HFFc6 (cell line): ENCODE measurements at places on chromosomes 12 and 14. TPM values are rescaled to one million over a fixed set of nuclear protein-coding genes. Genes with fewer than 3 reads are reported as not detected.
A peak's percentile ranks its signal among the peaks of the same experiment; 100 is the strongest.

DNA sequence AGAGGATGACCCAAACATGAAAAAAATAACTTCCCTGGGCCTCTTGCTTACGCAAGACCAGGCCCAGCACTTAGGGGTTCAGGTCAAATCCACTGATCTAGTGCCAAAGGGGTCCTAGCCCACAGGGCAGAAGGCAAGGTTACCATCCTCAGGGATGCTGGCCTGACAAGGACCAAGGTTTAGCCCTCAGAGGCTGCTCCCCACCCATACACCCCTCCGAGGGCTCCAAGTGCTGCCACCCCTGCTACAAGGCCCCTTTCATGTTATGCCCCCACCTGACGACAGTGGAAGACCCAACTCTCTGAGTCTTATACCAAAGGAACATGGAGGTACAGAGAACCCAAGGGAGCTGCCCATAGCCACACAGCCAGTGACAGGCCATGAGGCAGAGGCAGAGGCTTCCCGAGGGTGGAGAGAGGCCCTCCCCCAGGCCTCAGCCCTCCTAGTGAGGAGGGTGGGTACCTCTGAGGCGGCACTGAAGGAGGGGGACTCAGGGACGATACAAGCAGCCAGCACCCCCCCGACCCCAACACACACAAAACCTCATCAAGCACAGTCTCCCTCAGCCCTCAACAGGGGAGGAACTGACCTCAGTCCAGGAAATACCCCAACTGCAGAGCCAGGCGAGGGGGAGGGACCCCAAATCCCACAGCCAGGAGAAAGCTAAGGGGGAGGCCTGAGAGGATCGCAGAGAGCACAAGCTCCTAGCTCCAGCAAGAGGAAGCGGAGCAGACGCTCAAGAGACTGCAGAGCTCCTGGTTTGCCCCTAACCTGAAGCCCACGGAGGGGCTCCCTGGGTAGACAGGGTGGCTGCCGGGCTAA, 37.0 kb downstream of the ANAPC7 start:
- no peak overlapping the region for H3K27ac ChIP-seq
- H3K4me1 ChIP-seq, result no peaks in the 10 kb centered on the region; the same call in 1 of the 2 replicates
- no peaks in the 10 kb centered on the region for H3K36me3 ChIP-seq
- H3K4me3 ChIP-seq, result no peak overlapping the region

DNA sequence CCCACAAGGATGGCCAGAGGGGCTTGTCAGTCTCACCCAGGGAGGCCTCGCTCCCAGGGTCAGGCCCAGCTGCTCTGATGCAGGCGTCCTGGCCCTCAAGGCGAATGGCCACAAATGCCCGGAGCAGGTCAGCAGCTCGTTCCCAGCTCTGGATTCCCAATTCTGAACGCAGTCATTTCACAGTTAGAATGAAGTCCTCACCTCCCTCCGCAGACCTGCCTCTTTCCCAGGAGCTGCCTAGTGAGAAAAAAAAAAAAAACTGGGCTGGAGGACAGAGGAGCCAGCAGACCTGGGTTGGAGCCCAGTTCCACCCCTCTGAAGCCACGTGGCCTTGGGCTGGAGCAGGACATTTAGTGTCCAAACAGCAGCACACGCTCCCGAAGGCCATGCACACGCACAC, 62.2 kb upstream of the DIO3 start:
- H3K4me1 ChIP-seq, result no peaks in the 10 kb centered on the region
- no peak for DNase-seq
- peaks cover 27% of the 10 kb centered on the region for H3K27me3 ChIP-seq
- no peaks in the 10 kb centered on the region for H3K36me3 ChIP-seq
- H3K27ac ChIP-seq, result no peak overlapping the region

GRCh38 chr14:104680056-104680805, 9.2 kb upstream of the INF2 start:
- DNase-seq, result peak; percentile 72
- peak overlapping the region; percentile 100 for H3K27ac ChIP-seq
- no peaks in the 10 kb centered on the region; the same call in 1 of the 2 replicates for H3K27me3 ChIP-seq
- peak overlapping the region; percentile 87 for H3K4me3 ChIP-seq
- peaks cover 56% of the 10 kb centered on the region for H3K4me1 ChIP-seq

- no peak overlapping the region for H3K4me3 ChIP-seq
- peak overlapping the region; percentile 60; the same call in 1 of the 2 replicates for H3K27ac ChIP-seq
- peaks cover 42% of the 10 kb centered on the region for H3K4me1 ChIP-seq
- H3K36me3 ChIP-seq, result peaks cover 52% of the 10 kb centered on the region
- H3K27me3 ChIP-seq, result peaks cover 3% of the 10 kb centered on the region; the same call in 1 of the 2 replicates
- DNase-seq, result peak; percentile 33
These were observed 173.1 kb downstream of the FBXL14 start for GRCh38 chr12:1421091-1421846.

GRCh38 chr12:52020539-52021336, 14.0 kb downstream of the TAMALIN start:
- peaks cover 5% of the 10 kb centered on the region for H3K27me3 ChIP-seq
- peak; percentile 24 for DNase-seq
- no peak overlapping the region for H3K27ac ChIP-seq
- no peak overlapping the region for H3K4me3 ChIP-seq
- peaks cover 24% of the 10 kb centered on the region for H3K4me1 ChIP-seq

DNA sequence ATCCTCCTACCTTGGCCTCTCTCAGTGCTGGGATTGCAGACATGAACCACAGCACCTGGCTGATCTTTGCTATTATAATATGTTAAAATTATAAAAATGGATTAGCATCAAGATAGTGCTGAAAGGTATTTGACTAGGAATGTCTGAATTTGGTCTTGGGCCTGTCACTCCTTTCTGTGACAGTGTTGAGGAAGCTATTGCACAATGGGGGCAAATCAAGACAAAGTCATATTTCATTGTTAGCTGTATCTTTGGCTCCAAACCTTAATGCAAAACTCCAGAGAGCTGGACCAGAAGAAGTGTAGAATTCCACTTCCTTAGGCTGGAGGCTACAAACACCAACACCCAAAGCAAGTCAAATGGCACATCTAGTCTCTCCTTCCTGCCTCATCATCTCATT, 42.2 kb downstream of the ZCRB1 start:
- H3K4me3 ChIP-seq, result no peak overlapping the region
- H3K27me3 ChIP-seq, result peaks cover 13% of the 10 kb centered on the region
- no peak for DNase-seq
- H3K36me3 ChIP-seq, result no peaks in the 10 kb centered on the region

- H3K4me3 ChIP-seq, result no peak overlapping the region
- H3K27ac ChIP-seq, result no peak overlapping the region
- H3K36me3 ChIP-seq, result 0 out of 2 replicates have a peak, but pooled peaks cover 5% of the 10 kb centered on the region
- H3K4me1 ChIP-seq, result no peaks in the 10 kb centered on the region
- H3K27me3 ChIP-seq, result no peaks in the 10 kb centered on the region; the same call in 1 of the 2 replicates
These were observed 57.3 kb upstream of the TMEM132D start for GRCh38 chr12:129961091-129961490.

DNA sequence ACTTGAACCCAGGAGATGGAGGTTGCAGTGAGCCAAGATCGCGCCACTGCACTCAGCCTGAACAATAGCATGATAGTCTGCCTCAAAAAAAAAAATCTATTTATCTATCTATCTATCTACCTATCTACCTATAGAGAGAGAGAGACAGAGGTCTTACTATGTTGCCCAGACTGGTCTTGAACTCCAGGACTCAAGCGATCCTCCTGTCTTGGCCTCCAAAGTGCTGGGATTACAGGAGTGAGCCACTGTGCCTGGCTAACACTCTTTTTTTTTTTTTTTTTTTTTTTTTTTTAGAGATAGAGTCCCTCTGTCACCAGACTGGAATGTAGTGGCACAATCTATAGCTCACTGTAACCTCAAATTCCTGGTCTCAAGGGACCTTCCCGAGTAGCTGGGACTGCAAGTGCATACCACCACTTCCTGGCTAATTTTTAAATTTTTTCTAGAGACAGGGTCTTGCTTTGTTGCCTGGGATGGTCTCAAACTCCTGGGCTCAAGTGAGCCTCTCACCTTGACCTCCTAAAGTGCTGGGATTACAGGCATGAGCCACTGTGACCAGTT, 1.9 kb downstream of the FAM186A start:
- no peaks in the 10 kb centered on the region for H3K36me3 ChIP-seq
- H3K4me3 ChIP-seq, result no peak overlapping the region
- no peak overlapping the region for H3K27ac ChIP-seq

- peaks cover 61% of the 10 kb centered on the region for H3K4me1 ChIP-seq
- H3K4me3 ChIP-seq, result peak overlapping the region; percentile 94
- H3K27ac ChIP-seq, result peak overlapping the region; percentile 98
- H3K27me3 ChIP-seq, result peaks cover 9% of the 10 kb centered on the region
These were observed 851 bp downstream of the HSP90B1 start for GRCh38 chr12:103930787-103931735.

- H3K27me3 ChIP-seq, result peaks cover 23% of the 10 kb centered on the region
- no peak for DNase-seq
- no peaks in the 10 kb centered on the region for H3K36me3 ChIP-seq
- no peak overlapping the region for H3K4me3 ChIP-seq
- H3K4me1 ChIP-seq, result no peaks in the 10 kb centered on the region
These were observed 894.0 kb downstream of the NRXN3 start for GRCh38 chr14:79064214-79064613.

DNA sequence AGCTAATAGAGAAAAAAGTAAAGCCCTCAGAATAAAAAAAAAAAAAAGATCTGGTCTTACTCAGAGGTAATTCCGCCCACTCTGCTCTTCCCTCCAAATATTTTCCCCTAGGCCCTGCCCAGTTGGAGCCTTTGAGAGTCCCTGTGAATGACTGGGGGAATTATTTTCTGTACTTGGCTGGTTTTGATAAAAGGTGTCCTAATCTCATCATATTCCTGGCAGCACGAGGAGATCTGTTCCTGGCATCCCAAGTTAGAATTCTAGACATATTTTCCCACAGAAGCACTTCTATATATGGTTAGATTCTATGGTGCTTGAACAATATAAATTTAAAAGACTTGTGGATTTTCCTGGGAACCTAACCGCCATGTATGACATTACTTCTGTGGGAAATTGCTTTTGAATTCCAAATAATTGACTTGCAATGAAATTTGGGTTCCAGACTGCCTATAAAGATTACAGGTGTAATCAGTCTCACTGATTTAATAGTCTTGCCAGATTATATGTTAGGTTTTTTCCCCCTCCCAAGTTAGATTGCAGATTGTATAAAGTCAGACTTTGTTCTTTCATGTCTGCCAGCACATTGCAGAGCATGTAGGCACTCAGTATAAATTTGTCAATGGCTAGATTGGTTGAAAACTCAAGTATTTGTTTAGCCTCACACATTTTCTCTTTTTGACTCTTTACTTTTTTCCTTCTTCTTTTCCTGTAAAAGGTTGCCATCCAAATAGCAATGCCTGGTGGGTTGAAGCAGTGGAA, 12.3 kb downstream of the GPX2 start:
- H3K4me1 ChIP-seq, result no peaks in the 10 kb centered on the region; the same call in 1 of the 2 replicates
- H3K4me3 ChIP-seq, result no peak overlapping the region
- H3K27ac ChIP-seq, result no peak overlapping the region
- no peak for DNase-seq

DNA sequence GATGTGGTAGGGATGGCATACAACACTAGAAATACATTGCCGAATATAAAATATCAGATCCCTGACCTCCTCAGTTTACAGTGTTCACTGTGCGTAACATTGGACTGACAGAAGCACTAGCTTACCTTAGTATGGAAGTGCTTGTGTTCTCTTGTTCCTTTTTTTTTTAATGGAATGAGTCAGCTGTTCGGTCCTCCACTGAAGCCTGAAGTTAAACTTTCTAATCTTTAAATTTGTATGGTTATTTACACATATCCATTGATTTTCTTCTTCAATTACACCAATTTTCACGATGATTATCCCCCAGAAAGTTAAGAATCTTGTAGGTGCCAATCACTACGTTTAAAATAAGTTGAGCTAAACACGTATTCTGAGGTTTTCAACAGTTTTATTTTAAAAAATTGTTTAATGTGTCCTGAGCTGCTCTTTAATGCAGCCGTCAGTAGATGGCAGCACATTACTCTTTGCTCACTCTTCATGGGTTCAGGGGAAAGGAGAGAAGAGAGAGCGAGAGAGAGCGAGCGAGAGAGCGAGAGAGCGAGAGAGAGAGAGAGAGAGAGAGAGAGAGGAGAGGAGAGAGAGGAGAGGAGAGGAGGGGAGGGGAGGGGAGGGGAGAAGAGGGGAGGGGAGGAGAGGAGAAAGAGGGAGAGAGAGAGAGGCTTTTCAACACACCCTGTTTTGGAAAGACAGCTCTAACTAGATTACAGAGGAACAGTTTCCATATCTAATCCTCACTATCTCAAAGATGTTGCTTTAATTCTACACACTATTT, 134.7 kb upstream of the SCAF11 start:
- H3K36me3 ChIP-seq, result no peaks in the 10 kb centered on the region
- H3K27ac ChIP-seq, result peak overlapping the region; percentile 76
- H3K4me3 ChIP-seq, result peak overlapping the region; percentile 86
- H3K4me1 ChIP-seq, result peaks cover 19% of the 10 kb centered on the region
- DNase-seq, result peak; percentile 76

- H3K27me3 ChIP-seq, result no peaks in the 10 kb centered on the region; the same call in none of the 2 replicates
- H3K27ac ChIP-seq, result no peak overlapping the region
- no peak overlapping the region for H3K4me3 ChIP-seq
- DNase-seq, result no peak
These were observed 825.7 kb downstream of the AACS start for GRCh38 chr12:125890971-125891370.

GRCh38 chr14:32645551-32645950, 293.1 kb upstream of the NPAS3 start:
- no peaks in the 10 kb centered on the region; the same call in 1 of the 2 replicates for H3K27me3 ChIP-seq
- no peaks in the 10 kb centered on the region for H3K36me3 ChIP-seq
- DNase-seq, result no peak
- no peak overlapping the region for H3K27ac ChIP-seq
- H3K4me3 ChIP-seq, result no peak overlapping the region

- H3K27me3 ChIP-seq, result peaks cover 20% of the 10 kb centered on the region
- H3K4me3 ChIP-seq, result no peak overlapping the region
- no peaks in the 10 kb centered on the region; the same call in 1 of the 2 replicates for H3K4me1 ChIP-seq
- no peak overlapping the region for H3K27ac ChIP-seq
- no peak for DNase-seq
- H3K36me3 ChIP-seq, result no peaks in the 10 kb centered on the region
These were observed 24.4 kb downstream of the DEGS2 start for GRCh38 chr14:100135073-100135472.

- H3K27ac ChIP-seq, result peak overlapping the region; percentile 56
- peak overlapping the region; percentile 1; the same call in 1 of the 2 replicates for H3K4me3 ChIP-seq
- peaks cover 30% of the 10 kb centered on the region for H3K36me3 ChIP-seq
- no peak for DNase-seq
- peaks cover 48% of the 10 kb centered on the region for H3K4me1 ChIP-seq
These were observed 20.9 kb downstream of the PLEKHA5 start for GRCh38 chr12:19150273-19150900.

KRT79 gene
- total RNA-seq, result not detected in 3 replicates

UTP20 gene
- 15.3 to 20.3 TPM (median 19.9 TPM) in 3 replicates for total RNA-seq

CD63 gene
- 2,097 to 2,325 TPM (median 2,214 TPM) in 3 replicates for total RNA-seq

ESR2 gene
- not detected in 2 replicates for total RNA-seq

SLCO1B1 gene
- not detected in 2 replicates for total RNA-seq

OTUB2 gene
- 1.2 to 1.6 TPM (median 1.5 TPM) in 3 replicates for total RNA-seq
